Breast epithelium (tissue), 4 donors: ENCODE measurements at places on chromosomes 5 and 9. TPM values are rescaled to one million over a fixed set of nuclear protein-coding genes. Genes with fewer than 3 reads are reported as not detected.
A peak's percentile ranks its signal among the peaks of the same experiment; 100 is the strongest.

DNA sequence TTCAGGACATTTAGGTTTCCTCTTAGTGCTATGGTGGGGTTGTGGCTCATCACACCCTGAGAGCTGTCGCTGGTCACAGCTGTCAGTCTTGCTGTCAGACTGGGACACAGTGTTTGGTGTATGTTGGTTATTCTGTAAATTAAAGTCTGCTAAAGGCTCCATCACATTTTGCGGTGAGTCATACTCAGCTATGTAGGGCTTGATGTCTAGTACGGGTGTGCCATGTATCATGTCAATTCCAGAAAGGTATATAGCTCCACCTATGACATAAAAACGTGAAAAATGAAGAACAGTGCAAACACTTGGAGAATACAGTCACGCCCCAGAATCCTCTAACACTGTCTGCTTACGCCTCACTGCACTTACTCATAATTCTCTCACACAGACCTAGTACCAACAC lies 11.9 kb downstream of the TRMO start:
- H3K27me3 ChIP-seq = no peaks in the 10 kb centered on the region
- no peak for DNase-seq
- H3K36me3 ChIP-seq = peaks cover 7% of the 10 kb centered on the region
- no peaks in the 10 kb centered on the region for H3K4me1 ChIP-seq
- H3K27ac ChIP-seq = no peak overlapping the region

Gene GLRA1
- not detected for total RNA-seq

Gene FBXO4
- 16.7 TPM for total RNA-seq

DNA sequence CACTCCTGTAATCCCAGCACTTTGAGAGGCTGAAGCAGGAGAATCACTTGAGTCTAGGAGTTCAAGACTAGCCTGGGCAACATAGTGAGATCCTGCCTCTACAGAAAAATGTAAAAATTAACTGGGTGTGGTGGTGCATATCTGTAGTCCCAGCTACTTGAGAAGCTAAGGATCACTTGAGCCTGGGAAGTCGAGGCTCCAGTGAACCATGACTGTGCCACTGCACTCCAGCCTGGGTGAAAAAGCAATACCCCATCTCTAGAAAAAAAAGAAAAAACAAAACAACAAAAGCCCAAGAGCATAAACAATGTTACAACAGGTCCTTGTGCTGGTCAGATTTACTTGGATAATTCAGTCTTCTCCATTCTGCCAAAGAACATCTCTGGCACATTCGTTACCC lies 44.3 kb upstream of the TGFBR1 start:
- H3K36me3 ChIP-seq = no peaks in the 10 kb centered on the region
- no peak overlapping the region for H3K4me3 ChIP-seq
- DNase-seq = no peak
- no peak overlapping the region for H3K27ac ChIP-seq
- H3K27me3 ChIP-seq = no peaks in the 10 kb centered on the region

Gene CCNB1
- total RNA-seq = 5.6 TPM

Gene XPA
- 16.8 TPM for total RNA-seq

Gene PGM5
- total RNA-seq = 30.8 TPM

Gene ANKRD31
- total RNA-seq = 0.32 TPM

DNA sequence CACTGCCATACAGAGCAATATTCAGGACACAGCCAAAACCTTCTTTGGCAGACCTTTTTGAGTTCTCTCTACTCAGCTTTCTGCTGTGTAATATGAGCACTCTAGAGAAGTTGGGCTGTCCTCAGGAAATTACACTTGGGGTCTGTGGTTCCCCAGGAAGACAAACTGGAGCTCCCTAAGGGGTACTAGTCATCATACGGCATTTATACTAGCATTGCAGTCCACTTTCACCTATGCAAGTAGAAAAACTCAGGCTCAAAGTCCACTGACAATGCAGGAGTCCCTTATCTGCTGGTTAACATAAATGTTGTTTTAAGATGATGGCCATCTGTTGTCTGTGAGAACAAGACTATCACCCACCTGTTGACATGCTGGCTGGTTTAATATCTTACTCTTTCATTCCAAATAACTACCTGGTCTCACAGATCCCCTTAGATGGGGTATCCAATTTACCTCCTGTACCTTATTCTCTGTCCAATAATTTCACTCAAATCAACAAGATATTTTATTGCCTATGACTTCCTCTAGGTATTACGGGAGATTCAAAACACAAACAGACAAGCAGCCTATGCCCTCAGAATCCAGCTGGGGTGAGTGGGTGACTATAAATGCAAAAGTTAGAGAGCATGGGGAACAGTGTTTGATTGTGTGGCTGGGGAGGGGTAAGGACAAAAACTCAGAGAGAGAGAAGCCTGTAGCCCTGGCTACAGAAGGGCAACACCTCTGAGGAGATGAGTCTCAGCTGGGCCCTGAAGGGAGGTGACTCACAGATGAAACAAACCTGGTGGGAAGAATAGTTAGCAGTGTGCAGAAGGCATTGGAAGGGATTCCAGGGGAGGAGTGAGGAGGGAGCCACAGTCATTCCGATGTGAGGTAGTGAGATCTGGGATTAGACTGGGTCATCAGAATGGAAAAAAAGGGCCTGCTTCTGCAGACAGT lies 10.2 kb downstream of the DOCK8 start:
- peak; percentile 49 for DNase-seq
- no peaks in the 10 kb centered on the region for H3K4me1 ChIP-seq
- no peaks in the 10 kb centered on the region for H3K27me3 ChIP-seq
- peak overlapping the region; percentile 35 for H3K27ac ChIP-seq
- no peak overlapping the region for H3K4me3 ChIP-seq
- H3K36me3 ChIP-seq = no peaks in the 10 kb centered on the region

GRCh38 chr5:37005946-37006540 lies 129.5 kb downstream of the NIPBL start:
- DNase-seq = no peak
- no peaks in the 10 kb centered on the region for H3K27me3 ChIP-seq
- H3K4me1 ChIP-seq = no peaks in the 10 kb centered on the region
- H3K27ac ChIP-seq = no peak overlapping the region
- H3K36me3 ChIP-seq = peaks cover 17% of the 10 kb centered on the region

DNA sequence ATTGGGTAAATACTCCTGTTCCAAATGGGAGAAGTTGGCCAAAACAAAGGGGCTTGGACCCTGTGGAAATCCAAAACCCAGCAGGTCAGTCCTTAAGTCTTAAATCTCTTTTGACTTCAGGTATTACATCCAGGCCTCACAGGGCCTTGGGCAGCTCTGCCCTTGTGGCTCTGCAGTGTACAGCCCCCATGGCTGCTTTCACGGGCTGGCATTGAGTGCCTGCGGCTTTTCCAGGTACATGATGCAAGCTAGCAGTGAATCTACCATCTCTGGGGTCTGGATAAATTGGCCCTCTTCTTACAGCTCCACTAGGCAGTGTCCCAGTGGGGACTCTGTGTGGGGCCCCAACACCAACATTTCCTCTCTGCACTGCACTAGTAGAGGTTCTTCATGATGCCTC lies 308.5 kb upstream of the ARRDC3 start:
- DNase-seq = no peak
- no peaks in the 10 kb centered on the region for H3K27me3 ChIP-seq
- no peak overlapping the region for H3K4me3 ChIP-seq

DNA sequence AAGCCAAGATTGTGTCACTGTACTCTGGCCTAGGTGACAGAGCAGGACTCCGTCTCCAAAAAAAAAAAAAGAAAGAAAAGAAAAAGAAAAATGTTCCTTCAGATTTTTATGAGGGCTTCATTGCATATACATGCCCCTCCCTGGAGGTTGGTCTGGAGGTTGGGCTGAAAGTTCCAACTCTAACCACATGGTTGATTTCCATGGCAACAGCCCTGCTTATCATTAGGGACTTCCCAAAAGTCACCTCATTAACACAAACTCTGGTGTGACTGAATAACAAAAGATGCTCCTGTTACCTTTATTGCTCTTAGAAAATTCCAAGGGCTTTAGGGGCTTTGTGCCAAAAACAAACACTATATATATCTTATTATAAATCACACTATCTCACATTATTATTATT lies 113.8 kb downstream of the TMC1 start:
- H3K4me1 ChIP-seq = no peaks in the 10 kb centered on the region
- H3K27me3 ChIP-seq = no peaks in the 10 kb centered on the region
- H3K4me3 ChIP-seq = no peak overlapping the region
- no peak for DNase-seq
- H3K36me3 ChIP-seq = no peaks in the 10 kb centered on the region
- H3K27ac ChIP-seq = no peak overlapping the region

DNA sequence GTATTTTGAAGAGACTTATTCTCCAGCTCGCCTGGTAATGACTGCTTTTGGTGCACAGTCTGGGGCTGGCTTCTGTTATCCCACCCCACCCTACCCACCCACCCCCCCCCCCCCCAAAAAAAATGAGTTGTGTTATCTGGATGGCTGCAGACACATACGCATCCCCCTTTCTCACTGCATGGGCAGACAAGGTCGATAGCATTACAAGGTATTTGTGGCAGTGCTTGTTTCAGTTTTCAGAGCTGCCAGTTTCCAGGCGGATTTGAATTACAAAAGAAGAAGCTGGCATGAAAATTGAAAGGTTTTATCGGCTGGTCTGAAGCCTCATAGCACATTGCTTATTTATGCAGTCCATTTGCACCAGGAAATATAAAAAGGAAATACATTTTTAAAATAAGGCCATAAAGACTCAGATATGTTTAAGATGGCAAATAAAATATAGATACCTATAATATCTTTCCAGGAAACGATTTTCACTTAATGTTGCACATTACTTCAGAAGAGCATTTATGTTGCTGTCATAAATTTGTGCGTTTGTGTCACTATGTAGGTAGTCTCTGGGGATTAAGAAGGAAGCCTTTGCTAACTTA lies 85.1 kb upstream of the GRHPR start:
- H3K36me3 ChIP-seq = no peaks in the 10 kb centered on the region
- no peaks in the 10 kb centered on the region for H3K4me1 ChIP-seq
- no peak overlapping the region for H3K27ac ChIP-seq
- DNase-seq = no peak
- no peaks in the 10 kb centered on the region for H3K27me3 ChIP-seq
- H3K4me3 ChIP-seq = no peak overlapping the region
